ENCODE measurements at places on chromosomes 1 and 21. TPM values are rescaled to one million over a fixed set of nuclear protein-coding genes. Genes with fewer than 3 reads are reported as not detected.

Gene TBX15
- 0.69 TPM for total RNA-seq

Gene ZNF669
- 24.9 TPM for total RNA-seq

Gene PGBD5
- 12.2 TPM for total RNA-seq

Gene SMCP
- total RNA-seq, result not detected

Gene OR2M5
- not detected for total RNA-seq

Gene STIL
- total RNA-seq, result 8.1 TPM

Gene TMEM54
- total RNA-seq, result 4.4 TPM

Gene SPRR2A
- total RNA-seq, result not detected

Gene BCAS2
- 55.6 TPM for total RNA-seq

Gene CELA2A
- total RNA-seq, result not detected

Gene TNNT2
- not detected for total RNA-seq
